ENCODE measurements at places on chromosomes 16 and 17.
A peak's percentile ranks its signal among the peaks of the same experiment; 100 is the strongest.

DNA sequence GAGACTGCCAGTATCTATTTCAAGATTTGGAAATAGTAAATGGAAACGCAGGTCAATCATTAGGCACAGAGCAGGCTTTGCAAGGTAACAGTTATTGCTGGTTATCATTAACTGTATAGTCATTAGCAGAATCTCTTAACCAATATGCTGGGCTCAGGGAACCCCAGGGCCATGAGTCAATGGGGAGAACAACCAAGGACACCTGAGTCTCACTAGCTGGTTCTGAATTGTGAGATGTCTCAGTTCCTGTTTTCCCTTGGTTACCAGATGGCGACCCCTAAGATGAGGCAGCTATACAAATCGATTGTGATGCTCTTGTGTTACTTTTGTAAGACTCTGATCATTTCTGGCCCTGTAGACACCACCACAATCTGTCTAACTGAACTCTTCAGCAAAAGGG, 385.3 kb downstream of the HAPSTR1 start:
- DNase-seq: no peak

DNA sequence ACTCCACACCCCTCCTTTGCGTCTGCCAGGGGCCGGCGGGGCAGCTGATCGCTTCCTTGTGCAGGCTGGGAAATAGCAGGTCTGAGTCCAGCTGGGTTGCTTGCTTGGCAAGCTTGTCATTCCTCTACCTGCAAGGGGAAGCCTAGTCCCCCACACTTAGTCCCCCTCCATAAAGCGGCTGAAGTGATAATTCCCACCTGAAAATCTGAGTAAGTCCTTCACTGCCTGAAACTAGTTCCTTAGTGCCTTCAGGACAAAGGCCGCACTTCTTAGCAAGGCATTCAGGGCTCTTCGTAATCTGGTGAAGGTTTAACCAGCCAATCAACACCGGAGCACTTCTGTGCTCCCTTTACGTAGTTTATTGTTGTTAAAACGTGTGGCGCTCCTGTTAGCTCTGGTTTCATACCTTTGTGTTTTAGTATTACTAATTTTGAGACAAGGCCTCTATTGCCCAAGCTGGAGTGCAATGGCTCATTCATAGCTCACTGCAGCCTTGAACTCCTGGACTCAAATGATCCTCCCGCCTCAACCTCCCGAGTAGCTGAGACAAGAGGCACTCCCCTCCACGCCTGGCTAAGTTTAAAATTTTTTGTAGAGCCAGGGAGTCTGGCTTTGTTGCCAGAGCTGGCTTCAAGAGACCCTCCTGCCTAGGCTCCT, 817 bp downstream of the PSKH1 start:
- no peak for DNase-seq

DNA sequence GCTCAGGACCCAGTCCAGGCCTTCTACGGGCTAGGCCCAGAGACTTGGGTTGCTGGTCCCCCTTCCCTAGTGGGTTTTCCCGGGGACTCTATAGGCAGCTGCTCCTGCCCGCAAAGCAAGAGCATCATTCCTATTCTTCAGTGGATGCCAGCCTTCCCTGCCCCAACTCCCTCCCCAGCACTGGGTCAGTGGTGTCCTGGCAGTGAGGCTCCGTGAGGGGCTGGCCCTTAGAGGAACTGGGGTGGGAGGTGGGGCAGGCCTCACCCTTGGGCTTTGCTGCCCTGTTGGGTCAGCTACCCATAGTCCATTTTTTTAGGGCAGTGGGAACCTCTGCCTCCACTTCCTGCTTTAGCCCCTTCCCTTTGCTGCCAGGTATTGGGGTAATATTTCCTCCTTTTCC, 7.9 kb upstream of the PLEKHG4 start:
- no peak for DNase-seq

- peak; percentile 23 for DNase-seq
These were observed 986 bp downstream of the HAPSTR1 start for GRCh38 chr16:9092282-9092977.

- DNase-seq: no peak
These were observed 266.9 kb downstream of the TOX3 start for GRCh38 chr16:52280086-52280485.

DNA sequence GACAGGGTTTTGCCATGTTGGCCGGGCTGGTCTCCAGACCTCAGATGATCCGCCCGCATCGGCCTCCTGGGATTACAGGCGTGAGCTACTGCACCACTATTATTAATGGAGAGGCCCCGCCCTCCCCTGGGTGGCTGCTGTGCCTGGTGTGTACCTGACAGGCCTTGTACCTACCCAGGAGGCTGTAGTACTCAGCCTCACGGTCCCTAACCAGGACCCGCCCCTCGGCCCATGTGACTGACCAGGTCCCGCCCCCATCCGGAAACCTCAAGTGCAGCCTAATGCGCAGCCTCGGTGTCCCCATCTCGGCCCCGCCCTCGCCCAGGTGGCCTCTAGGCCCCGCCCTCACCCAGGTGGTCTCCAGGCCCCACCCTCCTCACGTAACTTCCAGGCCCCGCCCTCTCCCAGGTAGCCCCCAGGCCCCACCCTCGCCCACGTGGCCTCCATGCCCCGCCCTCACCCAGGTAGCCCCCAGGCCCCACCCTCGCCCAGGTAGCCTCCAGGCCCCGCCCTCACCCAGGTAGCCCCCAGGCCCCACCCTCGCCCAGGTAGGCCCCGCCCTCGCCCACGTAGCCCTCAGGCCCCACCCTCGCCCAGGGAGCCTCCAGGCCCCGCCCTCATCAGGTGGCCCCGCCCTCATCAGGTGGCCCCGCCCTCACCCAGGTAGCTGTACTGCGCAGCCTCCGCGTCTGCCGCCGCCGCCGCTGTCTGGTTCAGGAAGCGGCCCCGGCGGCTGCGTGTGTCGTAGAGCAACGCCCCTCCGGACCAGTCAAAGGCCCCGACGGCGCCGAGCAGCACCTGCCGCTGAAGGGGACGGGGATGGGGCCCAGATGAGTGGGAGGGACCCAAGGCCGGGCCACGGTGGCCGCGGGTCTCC, 31.0 kb downstream of the HASPIN start:
- DNase-seq: peak; percentile 85

GRCh38 chr17:44503147-44504029, at the start of gene GPATCH8:
GPATCH8 (minus strand) TSS chr17:44503406; CDS start chr17:44503370, 36 bp downstream.
- peak; percentile 97 for DNase-seq

DNA sequence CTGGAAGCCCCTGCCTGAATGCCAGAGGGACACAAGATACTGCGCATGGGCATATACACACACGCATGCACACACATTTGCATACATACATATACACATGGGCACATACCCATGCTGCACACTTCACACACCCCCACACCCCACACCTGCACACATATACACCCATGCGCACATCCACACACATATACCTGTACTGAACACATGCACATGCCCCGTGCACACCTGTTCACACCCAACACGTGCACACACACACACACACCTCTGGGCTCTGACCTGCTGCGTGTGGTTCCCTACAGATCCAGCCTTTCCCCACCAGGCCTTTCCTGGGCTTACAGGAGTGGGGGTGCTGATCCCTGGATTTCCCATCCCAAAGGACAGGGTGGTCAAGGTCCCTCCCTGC, 6.3 kb downstream of the SPPL2C start:
- DNase-seq: no peak

GRCh38 chr17:67662712-67663111, 55.0 kb upstream of the NOL11 start:
- no peak for DNase-seq

DNA sequence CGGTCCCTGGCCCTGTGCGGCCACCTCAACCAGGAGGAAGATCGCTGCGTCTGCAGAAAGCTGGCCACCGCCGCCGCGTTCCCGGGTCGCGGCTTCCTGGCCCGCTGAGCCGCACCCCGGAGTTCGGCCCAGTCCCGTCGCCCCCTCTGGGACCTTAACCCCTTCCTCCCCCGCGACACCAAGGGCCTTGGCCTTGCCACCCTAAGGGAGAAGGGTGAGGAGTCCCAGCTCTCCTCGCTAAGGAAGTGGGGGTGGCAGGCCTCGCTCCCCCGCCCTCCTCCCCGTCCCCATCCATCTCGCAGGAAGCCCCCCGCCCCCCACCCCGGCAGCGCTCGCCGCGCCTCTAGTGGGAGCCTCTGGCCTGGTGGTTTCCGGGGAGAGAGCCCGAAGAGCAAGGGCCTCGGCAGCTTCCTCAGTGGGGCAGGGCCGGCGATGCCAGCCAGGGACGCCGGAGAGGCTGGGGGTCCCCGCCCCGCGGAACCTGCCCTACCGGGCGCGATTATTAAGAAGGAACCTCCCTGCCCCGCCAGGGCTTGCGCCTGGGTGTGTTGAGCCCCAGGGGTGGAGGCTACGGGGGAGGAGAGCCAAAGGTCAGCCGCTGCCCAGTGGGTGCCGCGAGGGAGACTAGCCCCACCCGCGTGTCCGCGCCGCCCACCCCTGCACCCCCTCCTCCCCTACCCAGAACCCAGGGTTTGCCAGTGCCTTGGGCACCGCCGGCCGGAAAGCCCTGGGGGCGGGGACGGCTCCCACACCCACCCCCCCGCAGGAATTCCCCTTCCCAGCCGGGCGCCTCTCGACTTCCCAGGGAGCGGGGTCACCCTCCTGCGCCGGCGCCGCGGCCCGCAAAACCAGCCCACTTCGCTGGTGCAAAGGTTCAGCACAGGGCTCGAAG, 6.8 kb downstream of the CBX4 start:
- no peak for DNase-seq
